ENCODE measurements at places on chromosomes 5 and 9.

DNA sequence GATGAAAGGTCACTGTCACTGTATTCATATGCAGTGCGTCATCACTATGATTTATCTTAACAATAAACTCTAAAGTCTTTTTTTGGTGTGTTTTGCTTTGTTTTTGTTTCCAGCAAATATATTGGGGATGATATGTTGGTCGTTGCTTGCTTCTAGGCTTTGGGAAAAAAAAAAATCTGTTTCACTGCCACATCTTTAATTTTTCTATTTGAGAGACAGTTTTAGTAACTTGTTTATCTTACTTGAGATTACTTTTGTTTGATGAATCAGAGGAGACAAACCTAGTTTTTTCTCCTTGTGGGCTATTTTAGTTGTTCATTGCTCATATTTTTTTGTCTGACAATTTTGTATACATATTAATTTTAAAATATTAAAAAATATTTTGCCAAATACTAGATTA, 19.4 kb downstream of the CWC27 start:
- DNase-seq, result no peak

DNA sequence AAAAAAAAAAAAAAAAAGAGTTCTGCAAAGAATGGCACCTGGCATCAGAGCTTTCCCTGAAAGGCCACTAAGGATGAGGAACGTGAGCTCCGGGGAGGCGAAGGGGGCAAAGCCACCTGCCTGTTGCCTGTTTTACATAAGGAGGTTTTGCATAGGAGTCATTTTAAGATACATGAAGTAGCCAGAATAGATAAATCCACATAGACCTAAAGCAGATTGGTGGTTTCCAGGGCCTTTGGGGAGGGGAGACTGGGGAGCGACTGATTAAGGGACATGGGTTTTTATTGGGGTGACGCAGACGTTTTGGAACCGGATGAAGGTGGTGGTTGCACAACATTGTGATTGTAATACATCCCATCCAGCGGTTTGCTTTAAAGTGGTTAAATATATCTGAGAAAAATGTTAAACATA, 7.1 kb downstream of the NEK6 start:
- no peak for DNase-seq

GRCh38 chr9:13142776-13143175, 136.7 kb downstream of the MPDZ start:
- DNase-seq, result no peak

DNA sequence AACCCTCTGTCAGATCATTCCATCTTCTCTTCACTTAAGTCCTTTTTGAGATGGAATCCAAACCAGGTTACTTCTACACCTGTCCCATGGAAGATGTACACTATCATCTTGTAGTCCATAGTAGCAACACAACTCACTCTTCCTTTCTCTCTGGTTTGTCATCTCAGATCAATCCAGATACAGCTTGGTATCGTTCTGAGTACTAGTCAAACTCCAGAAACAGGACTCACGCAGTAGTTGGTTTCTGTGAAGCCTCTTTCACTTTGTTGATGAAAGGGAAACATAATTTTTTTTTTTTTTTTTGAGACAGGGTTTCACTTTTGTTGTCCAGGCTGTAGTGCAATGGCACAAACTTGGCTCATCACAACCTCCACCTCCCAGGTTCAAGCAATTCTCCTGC, 484.0 kb downstream of the PRDM9 start:
- no peak for DNase-seq

- no peak for DNase-seq
Measured at GRCh38 chr5:170135796-170136490, 30.2 kb downstream of the FOXI1 start.

DNA sequence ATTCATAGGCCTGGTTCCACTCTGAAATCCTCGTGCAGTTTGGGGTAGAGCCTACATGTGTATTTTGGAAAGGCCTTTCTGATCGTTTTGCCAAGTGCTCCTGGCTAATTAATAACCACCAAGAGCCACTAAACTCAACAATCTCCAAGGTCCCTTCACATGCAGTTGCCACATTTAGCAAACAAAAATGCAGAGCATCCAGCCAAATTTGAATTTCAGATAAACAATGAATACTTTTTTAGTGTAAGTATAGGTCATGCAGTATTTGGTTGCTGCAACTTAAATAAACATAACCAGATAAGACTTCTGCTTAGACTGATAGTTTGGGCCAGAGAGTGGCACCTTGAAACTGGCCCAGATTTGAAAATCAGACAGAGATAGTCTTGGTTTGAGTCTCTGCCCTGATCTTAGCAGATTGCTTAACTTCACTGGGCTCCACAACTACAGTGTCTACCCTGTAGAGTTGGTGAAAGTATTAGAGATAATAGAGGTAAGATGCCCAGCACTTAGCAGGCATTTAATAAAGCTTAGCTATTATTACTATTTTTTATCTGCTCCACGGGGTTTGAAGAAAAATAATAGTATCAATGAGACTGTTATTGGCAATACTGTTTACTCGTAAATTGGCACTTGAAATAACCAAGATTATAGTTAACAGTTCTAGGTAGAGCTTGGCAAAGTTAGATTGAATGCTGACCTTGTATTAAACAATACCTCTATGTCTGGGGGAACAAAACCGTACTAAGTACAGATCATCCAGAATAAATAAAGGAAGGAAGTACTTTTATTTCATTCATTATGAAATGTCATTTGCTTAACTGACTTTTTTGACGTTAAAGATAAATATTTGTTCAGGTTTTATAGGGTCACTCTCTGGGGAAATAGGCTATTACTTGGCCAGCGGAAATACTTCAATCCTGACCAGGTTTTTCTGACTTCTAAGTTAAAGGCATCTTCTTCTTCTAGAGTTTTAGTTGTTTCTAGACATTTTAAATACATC, 274.8 kb downstream of the DOCK8 start:
- DNase-seq, result no peak

DNA sequence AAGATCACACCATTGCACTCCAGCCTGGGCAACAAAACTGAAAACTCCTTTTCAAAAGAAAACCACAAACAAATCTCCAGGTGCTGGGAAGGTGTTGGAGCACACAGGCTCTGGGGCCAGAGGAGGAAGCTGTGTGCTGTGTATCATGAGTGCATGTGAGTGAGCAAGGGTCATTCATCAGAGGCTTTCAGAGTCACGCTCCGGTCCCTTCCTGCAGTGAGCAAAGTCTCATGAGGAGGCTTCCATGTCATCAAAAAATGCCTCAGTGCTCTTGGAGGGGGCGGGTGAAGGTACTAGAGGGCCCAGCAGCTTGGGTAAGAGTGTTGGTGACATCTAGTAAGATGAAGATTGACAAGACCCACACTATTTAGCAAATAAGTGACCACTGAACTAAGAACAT, 48.3 kb upstream of the TESK1 start:
- no peak for DNase-seq

- DNase-seq, result no peak
Measured at GRCh38 chr9:109886041-109886440, 106.0 kb downstream of the PALM2AKAP2 start.

GRCh38 chr5:55037046-55037771, 13.2 kb downstream of the GZMK start:
- DNase-seq, result peak; percentile 67

- DNase-seq, result peak; percentile 77
Measured at GRCh38 chr5:143182901-143183820, 220.3 kb downstream of the NR3C1 start.

DNA sequence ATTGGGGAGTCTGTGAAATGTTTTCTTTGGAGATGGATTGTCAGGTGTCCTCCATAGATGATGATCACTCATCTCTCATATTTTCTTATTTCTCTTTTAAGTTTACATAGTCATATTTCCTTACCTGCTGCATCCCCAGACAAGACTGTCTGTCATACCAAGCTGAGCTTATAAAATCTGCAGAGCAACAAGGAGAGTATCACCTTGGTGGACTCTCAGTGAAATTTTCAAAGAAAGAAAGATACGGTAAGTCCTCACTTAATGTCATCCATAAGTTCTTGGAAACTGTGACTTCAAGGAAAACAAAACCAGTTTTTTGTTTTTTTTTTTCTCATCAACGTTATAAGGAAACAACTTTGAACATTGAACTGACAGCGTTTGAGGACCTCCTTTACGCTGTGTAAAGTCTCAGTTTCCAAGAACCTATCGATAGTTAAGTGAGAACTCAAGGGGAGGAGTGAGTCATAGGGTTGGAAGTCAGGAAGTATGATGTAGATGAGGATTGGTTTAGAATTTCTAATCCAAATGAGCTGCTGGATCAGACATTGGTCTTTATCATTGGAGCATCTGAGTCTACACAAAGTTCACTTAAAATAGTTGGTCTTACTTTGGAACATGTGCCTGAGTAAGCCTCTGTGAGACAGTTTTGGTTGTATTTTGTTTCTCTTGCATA, 45.5 kb downstream of the SPIN1 start:
- DNase-seq, result no peak

GRCh38 chr5:111271885-111272284, 47.7 kb downstream of the CAMK4 start:
- peak; percentile 35 for DNase-seq

GRCh38 chr5:151572657-151573368, 18.3 kb downstream of the FAT2 start:
- DNase-seq, result no peak

- no peak for DNase-seq
Measured at GRCh38 chr5:2681476-2681875, 70.0 kb downstream of the IRX2 start.

DNA sequence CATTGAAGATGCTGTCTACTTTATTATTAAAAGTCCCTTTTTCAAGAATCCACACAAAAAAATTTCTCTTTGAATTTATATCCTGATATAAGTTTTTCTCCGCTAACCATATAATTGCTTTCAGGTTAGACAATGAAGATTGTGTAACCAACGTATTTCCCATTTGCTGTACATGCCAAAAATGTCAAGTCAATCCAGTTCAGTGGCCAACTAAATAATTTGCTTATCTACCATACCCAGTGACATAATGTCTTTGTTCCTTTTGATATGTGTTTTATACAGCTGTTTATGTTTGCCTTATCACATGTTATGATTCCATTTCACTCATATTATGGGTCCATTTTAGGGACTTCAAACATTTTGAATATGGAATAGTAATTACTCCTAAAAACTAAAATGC, 349.9 kb downstream of the EFNA5 start:
- DNase-seq, result no peak

GRCh38 chr9:6877671-6878161, 119.9 kb downstream of the KDM4C start:
- no peak for DNase-seq

DNA sequence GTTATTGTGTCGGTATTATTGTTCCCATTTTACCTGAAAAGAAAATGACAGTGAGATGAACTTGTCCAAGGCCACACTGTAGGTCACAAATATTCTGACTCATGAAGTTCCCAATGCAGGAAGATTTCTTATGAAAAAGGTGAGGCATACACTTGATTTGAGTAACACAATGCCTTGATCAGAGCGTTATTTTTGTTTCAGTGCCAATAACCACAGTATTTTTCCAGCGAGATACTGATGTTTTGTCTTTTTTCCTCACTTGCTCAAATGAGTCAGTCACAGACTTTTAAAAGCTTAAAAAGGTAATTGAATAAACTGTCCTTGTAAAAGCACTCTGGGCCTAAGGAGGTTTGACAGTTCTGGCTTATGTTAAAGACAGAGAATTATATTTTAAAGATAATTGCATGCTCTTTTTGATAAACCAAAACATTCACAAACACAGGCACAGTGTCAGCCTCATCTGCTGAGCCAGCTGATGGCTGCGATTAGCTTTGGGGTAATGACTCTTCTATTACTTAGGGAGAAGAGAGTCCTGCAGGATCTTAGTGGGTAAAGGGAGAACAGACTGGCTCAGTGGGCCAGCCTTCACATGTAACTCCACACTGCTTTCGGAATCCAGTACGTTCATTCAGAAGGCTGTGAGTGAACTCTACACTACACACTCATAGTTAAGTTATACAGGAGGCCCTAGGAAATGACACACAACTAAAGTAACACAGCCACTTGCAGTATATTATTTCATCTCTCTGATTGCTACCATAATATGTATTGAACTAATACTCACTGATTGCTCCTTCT, 165.5 kb upstream of the CD180 start:
- no peak for DNase-seq

GRCh38 chr5:60277941-60278340, 384.4 kb upstream of the PDE4D start:
- no peak for DNase-seq
